ENCODE measurements at places on chromosomes 12 and 14.
A peak's percentile ranks its signal among the peaks of the same experiment; 100 is the strongest.

DNA sequence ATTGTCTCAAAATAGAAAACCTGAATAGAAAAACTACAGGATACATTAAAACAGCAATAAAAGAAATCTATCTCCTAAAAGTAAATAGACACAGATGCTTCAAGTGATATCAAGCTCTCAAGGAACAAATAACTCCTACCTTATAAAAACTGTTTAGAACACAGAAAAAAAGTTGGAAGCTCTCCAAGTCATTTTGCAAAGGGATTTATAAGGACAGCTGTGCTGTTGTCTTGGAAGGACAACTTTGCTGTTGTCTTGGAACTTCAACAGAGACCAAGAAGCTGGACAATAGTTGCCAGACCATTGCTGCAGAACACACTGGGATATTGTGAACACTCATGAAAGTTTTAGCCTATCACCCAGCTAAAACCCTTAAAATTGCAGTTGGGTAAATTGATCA, 780.7 kb downstream of the FLRT2 start:
- no peak for DNase-seq

DNA sequence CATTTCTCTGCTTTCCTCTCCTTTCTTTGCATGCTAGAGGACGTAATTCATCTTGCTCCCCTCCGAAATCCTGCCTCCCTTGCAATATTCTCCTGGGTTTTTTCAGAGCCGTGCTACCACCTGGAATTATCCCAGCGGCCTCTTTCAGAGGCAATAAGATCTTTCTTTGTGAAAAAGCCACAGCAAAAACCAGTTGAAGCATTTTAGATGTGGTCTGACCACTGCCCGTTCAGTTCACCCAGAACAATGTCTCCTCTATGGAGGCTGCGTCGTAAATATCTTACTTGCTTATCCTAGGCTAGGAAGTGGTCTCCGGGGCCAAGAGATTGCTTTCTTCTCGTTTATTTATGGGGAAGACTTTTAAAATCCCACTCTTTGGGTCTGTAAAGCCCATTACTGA, 85.8 kb downstream of the TBX5 start:
- no peak for DNase-seq

- no peak for DNase-seq
Observed at GRCh38 chr14:54194501-54194900, 202.3 kb upstream of the CDKN3 start.

DNA sequence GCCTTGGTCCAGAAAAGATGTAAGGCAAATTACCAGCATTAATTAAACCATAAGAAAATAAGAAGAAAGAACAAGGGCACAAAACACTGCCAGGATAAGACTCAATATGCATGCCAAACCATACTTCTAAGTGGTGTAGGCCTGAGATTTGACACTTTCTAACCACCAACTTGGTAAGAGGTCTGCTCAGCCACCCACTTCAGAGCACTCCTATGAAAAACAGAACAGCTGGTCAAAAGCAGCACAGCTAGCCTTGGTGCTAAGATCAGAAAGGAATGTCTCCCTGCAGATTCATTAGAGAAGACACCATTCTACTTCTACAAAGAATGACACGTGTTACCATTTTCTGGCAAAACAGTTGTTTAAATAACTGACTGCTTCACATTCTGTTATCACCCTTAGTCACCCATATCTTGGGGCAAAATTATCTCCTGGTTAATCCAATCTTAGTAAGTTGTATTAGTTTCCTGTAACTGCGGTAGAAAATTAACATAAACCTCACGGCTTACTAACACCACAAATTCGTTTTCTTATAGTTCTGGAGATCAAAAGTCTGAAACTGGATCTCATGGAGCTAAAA, 13.2 kb downstream of the RPS6KA5 start:
- no peak for DNase-seq

DNA sequence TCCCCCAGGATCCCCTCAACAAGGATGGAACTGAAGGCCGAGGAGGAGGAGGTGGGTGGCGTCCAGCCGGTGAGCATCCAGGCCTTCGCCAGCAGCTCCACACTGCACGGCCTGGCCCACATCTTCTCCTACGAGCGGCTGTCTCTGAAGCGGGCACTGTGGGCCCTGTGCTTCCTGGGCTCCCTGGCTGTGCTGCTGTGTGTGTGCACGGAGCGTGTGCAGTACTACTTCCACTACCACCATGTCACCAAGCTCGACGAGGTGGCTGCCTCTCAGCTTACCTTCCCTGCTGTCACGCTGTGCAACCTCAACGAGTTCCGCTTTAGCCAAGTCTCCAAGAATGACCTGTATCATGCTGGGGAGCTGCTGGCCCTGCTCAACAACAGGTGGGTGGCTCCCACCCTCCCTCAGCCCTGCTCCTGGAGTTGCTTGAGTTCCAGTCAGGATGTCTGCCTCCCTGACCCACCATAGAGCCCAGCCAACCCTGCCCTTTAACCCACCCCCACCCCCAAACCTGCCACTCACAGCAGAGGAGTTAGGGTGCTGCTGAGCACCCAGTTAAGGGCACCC, 1.4 kb downstream of the ASIC1 start:
- DNase-seq: no peak

DNA sequence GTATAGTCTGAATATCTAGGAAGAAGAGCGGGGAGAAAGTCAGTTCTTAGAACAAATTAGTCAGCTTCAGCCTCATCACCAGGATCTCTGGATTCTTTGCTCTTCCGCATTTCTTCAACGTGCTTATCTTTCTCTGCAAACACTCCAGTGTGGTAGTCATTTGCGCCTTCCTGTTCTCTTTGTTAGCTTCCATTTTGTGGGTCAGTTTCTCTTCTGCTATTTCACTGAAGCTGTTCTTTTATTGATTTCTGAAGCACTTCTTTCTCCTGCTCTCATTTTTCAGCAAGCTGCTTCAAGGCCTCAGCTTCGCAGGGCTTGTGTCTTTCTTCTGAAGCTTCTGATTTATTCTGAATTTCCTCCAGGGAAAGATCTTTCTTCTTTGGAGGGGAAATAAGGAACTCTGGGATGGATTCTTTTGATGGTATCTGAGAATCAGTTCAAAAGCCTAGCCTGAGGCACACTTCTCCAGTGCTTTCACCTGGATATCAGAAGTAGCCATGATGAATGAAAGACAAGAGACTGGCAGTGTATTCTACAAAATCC, 13.5 kb downstream of the AMN1 start:
- DNase-seq: no peak

- no peak for DNase-seq
Observed at GRCh38 chr14:34502545-34503225, 36.8 kb downstream of the EAPP start.

GRCh38 chr12:5258498-5258897, 173.4 kb upstream of the NTF3 start:
- no peak for DNase-seq

GRCh38 chr12:64877363-64878004, 53.0 kb downstream of the TBC1D30 start:
- no peak for DNase-seq

- peak; percentile 22 for DNase-seq
Observed at GRCh38 chr12:92208613-92209121, 63.0 kb upstream of the BTG1 start.

- no peak for DNase-seq
Observed at GRCh38 chr14:52032204-52032801, 36.6 kb downstream of the NID2 start.

GRCh38 chr14:92559486-92559885, 45.9 kb downstream of the RIN3 start:
- no peak for DNase-seq

GRCh38 chr12:22266101-22266500, 68.4 kb downstream of the ST8SIA1 start:
- no peak for DNase-seq

GRCh38 chr14:76917745-76918255, 91.6 kb downstream of the LRRC74A start:
- DNase-seq: no peak

DNA sequence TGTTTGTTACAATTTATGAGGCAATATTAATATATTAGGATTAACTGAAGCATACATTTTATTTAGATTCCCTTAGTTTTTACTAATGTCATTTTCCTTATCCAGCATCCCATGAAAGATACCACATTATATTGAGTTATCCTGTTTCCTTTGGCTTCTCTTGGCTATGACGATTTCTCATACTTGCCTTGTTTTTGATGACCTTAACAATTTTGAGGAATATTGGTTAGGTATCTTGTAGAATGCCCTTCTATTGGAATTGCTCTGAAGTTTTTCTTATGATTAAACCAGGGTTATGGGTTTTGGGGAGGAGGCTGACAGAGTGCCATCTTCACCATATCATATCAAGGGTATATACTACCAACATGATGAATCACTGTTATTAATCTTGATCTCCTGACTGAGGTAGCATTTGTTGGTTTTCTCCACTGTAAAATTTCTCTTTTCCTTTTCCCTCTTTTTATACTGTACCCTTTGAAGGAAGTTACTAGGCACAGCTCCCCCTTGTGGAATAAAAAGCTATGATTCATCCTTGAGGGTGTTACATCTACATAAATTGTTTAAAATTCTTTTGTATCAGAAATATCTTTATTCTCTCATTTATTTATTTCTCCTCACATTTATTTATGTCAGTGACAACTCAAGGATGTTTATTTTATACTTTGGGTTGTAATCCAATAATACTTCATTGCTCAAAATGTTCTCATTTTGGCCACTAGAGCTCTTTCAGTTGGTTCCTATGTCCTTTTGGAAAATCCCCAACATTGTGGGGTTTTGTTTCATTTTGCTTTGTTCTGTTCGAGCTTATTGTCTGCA, 239.0 kb downstream of the SLC16A7 start:
- DNase-seq: no peak

GRCh38 chr14:105908481-105908911, 382.1 kb downstream of the TMEM121 start:
- no peak for DNase-seq

DNA sequence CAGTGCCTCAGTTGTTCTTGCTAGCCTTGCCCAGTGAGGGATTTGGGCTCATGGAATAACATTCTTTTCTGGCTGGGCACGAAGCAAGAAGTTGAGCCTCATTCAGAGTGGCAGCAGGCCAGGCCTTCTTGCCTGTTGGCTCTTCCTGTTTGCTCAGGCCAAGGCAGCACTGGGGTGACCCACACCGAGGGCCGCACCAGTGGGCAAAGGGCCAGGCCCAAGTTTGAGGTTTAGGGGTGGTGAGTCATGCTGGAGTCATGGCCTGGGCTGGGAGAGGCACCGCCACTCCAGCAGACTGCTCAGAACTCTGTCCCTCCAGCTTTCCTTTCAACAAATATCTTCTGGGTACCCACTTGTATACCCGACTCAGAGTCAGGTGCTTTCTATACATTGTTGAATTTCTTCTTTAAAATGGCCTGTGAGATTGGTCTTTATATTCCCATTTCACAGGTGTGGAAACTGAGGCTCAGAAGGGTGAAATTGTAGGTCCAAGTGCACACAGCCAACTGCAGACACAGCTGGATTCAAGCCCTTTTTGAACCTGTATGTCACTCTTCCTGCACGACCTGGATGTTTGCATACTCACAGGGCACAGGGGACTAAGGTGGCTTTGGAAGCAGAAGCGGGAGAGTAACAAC, 279.4 kb downstream of the FOXN3 start:
- DNase-seq: no peak

DNA sequence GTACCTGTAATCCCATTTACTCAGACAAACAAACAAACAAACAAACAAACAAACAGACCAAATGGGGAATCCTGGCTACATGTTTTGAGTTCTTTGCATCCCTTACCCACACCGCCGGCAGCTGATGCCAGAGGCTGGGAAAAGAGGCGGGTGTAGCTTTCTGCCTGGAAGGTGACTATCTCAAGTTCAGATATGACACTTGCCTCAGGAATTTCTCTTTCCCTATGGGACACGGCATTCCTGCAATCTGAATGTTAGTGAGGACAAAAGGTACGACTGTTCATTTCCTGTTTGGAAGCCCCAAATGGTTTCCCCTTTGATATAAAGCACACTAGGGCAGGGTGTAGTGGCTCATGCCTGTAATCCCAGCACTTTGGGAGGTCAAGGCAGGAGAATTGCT, 2.9 kb downstream of the MYL2 start:
- no peak for DNase-seq

- DNase-seq: no peak
Observed at GRCh38 chr12:75964150-75964549, 67.4 kb downstream of the PHLDA1 start.

- DNase-seq: no peak
Observed at GRCh38 chr14:74599321-74599761, 12.7 kb downstream of the LTBP2 start.

DNA sequence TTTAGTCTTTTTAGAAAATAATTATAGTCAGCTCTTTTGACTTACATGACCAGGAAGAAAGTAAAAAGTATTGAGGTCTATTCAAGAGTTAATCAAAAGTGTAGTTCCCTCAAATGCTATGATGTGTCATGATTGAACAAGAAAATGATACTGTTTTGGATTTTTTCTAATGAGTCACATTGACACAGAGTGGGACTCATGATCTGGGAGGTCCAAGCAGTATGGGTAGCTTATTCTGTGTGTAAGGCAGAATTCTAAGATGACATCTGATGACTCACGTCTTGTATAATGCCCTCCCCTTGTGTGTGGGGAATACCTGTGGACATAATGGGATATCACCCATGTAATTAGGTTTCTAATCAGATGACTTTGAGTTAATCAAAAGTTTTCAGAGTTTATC, 178.1 kb upstream of the DDHD1 start:
- no peak for DNase-seq

Measured in frontal cortex (tissue), 4 donors.